ENCODE measurements at places on chromosomes 5 and 9.

- no peak for DNase-seq
Measured at GRCh38 chr9:83006378-83006777, 56.6 kb downstream of the RASEF start.

DNA sequence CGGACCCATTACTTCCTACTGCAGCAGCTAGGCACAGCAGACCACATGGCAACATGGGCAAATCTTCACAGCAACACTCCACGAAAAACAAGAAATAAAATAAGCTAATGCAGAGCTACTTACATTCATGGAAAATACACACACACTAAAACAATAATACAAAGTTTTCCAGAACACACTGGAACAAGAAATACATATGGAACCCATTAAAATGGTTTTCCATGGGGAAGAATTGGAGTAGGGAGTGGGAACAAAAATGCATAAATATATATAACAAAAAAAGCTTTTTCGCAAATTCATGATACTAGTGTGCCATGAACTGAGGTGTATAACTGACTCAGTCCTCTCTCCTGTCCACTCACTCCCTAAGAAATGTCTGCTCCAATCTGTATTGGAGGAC, 8.3 kb downstream of the ADAMTS12 start:
- DNase-seq, result no peak

DNA sequence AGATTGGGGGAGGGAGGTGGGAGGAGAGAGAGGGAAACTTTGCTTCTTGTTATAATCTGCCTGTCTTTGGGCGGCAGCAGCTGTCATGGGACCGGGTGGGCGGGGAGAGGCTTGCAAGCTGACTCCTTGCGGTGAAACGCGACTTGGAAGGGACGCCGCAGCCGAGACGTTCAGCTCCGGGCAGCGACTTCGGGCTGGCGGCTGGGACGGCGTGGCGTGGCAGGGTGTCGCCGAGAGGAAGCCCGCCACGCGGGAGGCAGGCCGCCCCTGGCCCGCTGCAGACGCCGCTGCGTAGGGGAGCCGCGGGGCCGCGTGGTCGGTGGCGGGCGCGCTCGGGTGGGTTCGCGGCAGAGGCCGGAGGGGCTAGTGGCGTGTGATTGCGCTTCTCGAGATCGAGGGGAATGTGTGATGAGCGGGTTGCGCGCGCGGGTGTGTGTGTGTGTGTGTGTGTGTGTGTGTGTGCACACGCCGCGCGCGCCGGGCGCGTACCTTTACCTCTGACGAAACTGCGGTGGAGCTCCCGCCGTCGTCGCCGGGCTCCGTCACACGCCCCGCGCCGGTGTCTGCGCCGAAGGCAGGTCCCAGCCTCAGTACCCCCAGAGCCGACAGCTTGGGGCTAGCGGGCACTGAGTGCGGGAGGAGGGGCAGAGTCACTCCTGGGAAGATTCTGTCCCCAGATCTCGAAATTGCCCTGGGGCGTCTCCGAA, 1.7 kb downstream of the PPARGC1B start:
- DNase-seq, result peak; percentile 61

GRCh38 chr9:114583371-114584155, 4.0 kb upstream of the ATP6V1G1 start:
- no peak for DNase-seq

GRCh38 chr5:79552984-79553383, 39.0 kb upstream of the HOMER1 start:
- no peak for DNase-seq

All from stimulated activated CD8-positive, alpha-beta memory T cell treated with anti-CD3 and anti-CD28 coated beads, Interleukin-4, amount 100 ng/mL, for 4 hours (primary cell).